ENCODE measurements at places on chromosomes 4 and X. TPM values are rescaled to one million over a fixed set of nuclear protein-coding genes. Genes with fewer than 3 reads are reported as not detected.

Gene PAGE2B
- not detected for total RNA-seq

Gene TXK
- total RNA-seq: 2.8 TPM

Gene GRIPAP1
- 92.8 TPM for total RNA-seq

Gene ZFP42
- not detected for total RNA-seq

Gene MAP7D2
- 4.0 TPM for total RNA-seq

Gene GPR119
- not detected for total RNA-seq

Gene MGST2
- 33.7 TPM for total RNA-seq

Gene IBSP
- not detected for total RNA-seq

Gene VCX3B
- total RNA-seq: not detected

Gene TCEAL5
- total RNA-seq: not detected

Gene C4orf50
- total RNA-seq: not detected

Gene HDX
- 8.3 TPM for total RNA-seq

Gene C1GALT1C1
- 26.8 TPM for total RNA-seq

Gene TMPRSS11F
- not detected for total RNA-seq

Gene ADRA2C
- total RNA-seq: 3.4 TPM

Gene MSX1
- 1.6 TPM for total RNA-seq

Gene CYSLTR1
- not detected for total RNA-seq

Gene MAGEA12
- total RNA-seq: not detected

Gene DOCK11
- total RNA-seq: 1.4 TPM

Gene LANCL3
- 2.2 TPM for total RNA-seq

Gene USP51
- 1.2 TPM for total RNA-seq

Gene GPR34
- not detected for total RNA-seq

Gene PNMA6F
- total RNA-seq: not detected

Gene MAGEA9B
- not detected for total RNA-seq

Gene IRF2
- 27.3 TPM for total RNA-seq

Gene HSPA4L
- 17.8 TPM for total RNA-seq

Gene MMRN1
- total RNA-seq: not detected

Gene CACNA1F
- not detected for total RNA-seq

Gene MAGEA2B
- not detected for total RNA-seq

Gene COL25A1
- total RNA-seq: not detected

Gene SLC49A3
- 0.40 TPM for total RNA-seq

Gene MAML3
- 3.8 TPM for total RNA-seq

Gene HOPX
- not detected for total RNA-seq

Gene RAPGEF2
- total RNA-seq: 27.9 TPM

Gene SMIM10L2A
- total RNA-seq: 1.2 TPM

Gene PPP2R2C
- 9.8 TPM for total RNA-seq

Gene TCEAL7
- not detected for total RNA-seq

Gene RRH
- total RNA-seq: 0.34 TPM
